ENCODE measurements at places on chromosomes 5 and 9. TPM values are rescaled to one million over a fixed set of nuclear protein-coding genes. Genes with fewer than 3 reads are reported as not detected.

The EQTN gene
- not detected for total RNA-seq

The ZNF300 gene
- 9.0 TPM for total RNA-seq

The PCDHA12 gene
- total RNA-seq = under 0.01 TPM

The SPATA31A3 gene
- total RNA-seq = not detected

The DMRT3 gene
- not detected for total RNA-seq

The DAB2IP gene
- 4.4 TPM for total RNA-seq

The SH3TC2 gene
- 0.34 TPM for total RNA-seq
